ENCODE measurements at places on chromosomes 12 and 14.

GRCh38 chr14:33999771-34000291 is 49.0 kb upstream of the EGLN3 start:
- no peak for DNase-seq

- DNase-seq, result no peak
Measured at GRCh38 chr12:88339254-88339949, 197.3 kb downstream of the TMTC3 start.

- no peak for DNase-seq
Measured at GRCh38 chr12:130214686-130215395, 52.6 kb downstream of the FZD10 start.

GRCh38 chr14:92581966-92582566 is 68.5 kb downstream of the RIN3 start:
- no peak for DNase-seq

GRCh38 chr12:129381715-129382114 is 522.1 kb downstream of the TMEM132D start:
- DNase-seq, result no peak

DNA sequence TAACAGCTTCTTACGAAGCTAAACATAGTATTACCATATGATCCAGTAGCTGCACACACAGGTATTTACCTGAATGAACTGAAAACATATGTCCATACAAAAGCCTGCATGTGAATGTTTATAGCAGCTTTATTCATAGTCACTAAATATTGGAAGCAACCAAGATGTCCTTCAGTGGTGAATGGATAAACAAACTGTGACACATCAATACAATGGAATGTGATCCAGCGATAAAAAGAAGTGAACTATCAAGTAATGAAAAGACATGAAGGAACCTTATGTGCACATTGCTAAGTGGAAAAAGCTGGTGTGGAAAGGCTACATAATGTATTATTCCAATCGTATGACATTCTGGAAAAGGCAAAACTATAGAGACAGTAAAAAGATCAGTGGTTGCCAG is 38.1 kb upstream of the JDP2 start:
- no peak for DNase-seq

DNA sequence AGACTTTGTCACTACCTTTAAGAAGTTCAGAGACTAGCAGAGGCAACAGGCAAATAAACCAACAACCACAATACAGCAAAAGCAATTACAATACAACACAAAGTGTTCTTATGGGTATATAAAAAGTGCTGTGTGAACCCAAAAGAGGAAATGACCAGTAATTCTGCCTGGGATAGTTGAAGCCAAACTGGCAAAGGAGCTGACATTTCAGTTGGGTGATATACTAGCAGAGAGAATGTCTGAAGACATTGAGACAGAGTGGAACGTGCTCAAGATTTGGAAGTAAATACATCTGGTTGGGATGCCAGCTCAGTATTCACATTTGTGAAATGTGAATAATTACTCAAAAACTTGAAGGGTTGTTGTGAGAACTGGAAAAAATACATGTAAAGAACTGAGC is 80.6 kb upstream of the GTF2A1 start:
- no peak for DNase-seq

DNA sequence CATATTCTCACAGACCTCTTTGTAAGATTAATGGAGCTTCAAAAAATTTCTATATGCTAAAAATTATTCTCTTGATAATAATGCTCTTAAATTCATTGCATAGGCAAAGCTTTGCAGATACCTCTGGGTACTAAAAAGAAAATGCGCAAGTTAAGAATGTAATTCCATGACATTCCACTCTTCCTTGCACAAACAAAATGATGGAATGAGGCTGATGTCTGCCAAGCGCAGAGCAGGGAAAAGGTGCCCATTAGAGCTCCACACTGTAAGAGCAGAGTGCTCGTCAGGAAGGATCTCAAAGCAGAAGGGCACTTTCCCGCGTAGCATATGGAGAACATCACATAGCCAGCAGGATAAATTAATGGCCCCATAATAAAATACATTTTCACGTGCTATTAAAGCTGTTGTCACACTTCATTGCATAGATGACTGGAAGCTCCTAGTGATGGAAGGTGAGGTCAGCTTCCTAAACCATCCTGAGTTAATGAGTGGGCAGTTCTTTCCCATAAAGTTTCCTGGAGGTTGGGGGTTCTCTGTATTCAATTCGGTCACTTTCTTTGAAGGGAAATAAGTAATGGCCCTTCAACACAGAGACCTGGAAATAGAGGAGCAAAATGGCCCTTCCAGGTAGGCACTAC is 1058.9 kb downstream of the GALC start:
- DNase-seq, result no peak

DNA sequence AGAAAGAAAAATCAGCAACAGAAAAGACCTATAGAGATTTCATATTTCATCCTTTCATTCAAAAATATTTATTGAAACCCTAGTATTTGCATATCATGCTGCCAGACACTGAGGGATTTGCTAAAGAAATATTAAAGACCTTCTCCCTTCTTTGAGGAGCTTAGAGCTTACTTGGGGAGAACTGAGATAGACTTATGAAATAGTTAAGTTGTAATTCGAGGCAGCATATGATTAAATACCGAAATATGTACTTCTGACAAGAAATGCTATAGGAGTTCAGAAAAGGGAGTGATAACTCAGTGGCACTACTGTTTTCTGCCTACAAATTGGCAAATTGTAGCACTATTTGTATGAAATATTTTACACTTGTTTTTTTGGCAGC is 59.1 kb downstream of the PLXNC1 start:
- DNase-seq, result no peak
